Fibroblast of skin of right quadriceps (primary cell): ENCODE measurements at places on chromosomes 4 and X.

GRCh38 chrX:119228512-119229252 lies 7.4 kb upstream of the PGRMC1 start:
- peak; percentile 93 for DNase-seq

DNA sequence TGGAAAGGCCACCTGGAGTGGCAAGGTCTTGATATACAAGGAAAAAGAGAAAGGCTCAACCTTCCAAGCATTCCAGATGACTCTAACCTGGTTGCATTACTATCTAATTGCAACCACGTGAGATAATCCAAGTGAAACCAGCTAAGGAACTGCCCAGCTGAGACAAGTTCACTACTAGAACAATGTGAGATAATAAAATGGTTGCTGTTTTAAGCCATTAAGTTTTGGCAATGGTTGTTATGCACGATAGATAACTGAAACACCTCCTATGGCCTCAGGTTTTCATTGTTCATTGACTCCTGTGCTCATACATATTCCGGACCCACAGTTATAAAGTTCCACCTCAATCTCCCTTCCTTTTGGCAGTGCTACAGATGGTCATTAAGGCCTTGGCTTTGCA lies 9.2 kb upstream of the CXorf66 start:
- DNase-seq: no peak

GRCh38 chrX:68146054-68146453 lies 287.2 kb downstream of the OPHN1 start:
- DNase-seq: peak; percentile 32

GRCh38 chr4:1623400-1623799 lies 60.7 kb downstream of the FAM53A start:
- DNase-seq: no peak

DNA sequence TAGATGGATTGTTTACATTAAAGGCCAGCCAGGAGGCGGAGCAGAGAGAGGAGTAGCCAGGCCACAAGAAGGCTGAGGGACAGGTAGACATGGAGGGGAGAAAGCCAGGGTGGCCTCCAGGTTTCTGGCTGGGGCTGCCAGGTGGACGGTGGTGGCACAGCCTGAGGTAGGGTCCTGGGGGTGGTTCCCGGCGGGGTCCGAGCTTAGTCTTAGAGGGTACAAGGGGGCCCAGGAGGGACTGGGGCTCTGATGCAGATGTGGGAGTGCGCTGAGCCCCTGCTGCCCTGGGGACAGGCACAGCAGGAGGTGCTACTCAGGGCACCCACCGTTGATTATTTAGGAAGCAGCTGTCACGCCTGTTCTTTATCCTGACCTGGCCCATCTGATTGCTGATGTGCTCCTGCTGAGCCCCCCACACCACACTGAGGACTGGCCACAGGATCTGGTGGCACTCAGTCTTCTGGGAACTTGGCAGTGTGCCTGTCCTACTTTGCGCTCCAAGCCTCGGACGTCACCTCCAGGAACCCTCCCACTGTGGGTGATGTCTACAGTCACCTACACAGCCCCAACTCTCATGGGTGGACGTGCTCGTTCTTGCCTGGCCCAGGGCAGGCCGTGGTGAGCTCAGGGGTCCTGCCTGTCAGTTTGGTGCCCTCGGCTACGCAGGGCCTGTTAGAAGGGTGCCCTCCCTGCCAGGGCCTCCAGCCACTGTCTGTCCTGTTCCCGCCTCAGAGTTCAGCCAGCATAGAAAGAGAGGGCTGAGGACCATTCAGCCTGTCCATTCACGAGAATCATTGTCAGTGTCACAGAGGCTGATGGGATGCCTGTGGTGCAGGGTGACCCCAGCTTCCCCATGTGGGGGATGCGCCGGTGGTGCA lies 12.0 kb downstream of the WFS1 start:
- DNase-seq: no peak

DNA sequence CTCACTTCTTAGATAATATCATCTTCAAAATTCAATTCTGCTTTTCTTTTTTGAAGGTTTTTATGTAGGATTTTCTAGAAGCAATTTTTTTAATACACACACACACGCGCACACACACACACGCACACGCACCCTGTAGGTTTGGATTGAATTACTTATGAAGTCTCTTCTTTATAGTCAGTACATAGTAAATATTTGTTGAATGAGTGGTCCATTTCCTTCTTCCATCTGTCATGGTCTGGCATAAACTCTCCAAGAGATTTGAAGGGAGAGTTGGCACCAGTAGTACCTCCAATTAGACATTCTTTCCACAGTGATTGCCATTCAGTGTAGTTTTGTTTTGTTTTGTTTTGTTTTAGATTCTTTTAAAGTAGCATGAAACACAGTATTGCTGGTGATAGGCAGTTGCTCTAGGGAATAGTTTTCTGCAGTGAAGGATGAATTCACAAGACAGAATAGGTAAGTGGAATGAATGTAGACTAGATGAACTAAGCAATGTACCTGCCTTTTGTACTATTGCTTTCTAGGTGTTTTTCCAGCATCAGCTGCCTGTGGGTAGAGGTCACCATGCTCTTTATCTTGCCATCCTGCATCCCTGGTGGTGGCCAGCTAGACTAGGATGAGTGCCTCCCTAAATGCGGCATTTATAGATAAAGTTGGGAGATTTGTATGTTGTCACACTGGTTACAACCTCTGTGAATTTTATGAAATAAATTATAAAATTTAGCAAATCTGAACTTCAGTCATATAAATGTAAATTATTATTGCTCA lies 20.5 kb downstream of the PDLIM5 start:
- peak; percentile 78 for DNase-seq

- no peak for DNase-seq
Measured at GRCh38 chrX:13622401-13622964, 30.5 kb upstream of the TCEANC start.

- DNase-seq: no peak
Measured at GRCh38 chrX:115264009-115264408, 25.5 kb upstream of the LUZP4 start.

DNA sequence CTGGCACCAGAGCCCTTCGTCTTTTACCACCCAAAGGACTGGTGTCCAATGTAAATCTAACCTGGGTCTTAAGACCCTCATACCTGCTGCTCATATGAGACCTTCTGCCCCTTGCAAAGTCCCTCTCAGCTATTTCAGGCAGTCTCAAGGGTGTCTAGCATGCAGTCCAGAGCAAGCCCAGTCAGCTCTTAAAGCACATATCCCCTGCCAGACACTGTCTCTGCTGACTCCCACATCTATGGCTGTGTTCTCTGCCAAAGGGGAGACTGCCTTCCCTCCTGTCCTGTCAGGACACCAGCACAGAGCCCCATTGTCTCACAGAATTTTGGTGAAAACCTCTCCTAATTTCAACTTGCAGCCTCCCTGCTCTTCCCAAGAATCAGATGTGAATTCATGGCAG lies 118.5 kb downstream of the PARM1 start:
- no peak for DNase-seq

DNA sequence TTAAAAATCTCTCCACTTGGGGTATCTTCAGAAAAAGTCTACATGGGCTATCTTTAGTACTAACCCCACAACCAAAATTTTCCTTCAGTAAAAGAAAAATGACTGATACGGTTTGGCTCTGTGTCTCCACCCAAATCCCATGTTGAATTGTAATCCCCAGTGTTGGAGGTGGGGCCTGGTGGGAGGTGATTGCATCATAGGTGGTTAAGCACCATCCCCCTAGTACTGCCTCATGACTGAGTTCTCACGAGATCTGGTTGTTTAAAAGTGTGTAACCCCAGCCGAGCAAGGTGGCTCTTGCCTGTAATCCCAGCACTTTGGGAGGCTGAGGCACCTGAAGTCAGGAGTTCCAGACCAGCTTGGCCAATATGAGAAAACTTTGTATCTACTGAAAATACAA lies 66.8 kb downstream of the USP46 start:
- no peak for DNase-seq

- DNase-seq: no peak
Measured at GRCh38 chr4:81963763-81964020, 410.1 kb downstream of the HNRNPD start.

DNA sequence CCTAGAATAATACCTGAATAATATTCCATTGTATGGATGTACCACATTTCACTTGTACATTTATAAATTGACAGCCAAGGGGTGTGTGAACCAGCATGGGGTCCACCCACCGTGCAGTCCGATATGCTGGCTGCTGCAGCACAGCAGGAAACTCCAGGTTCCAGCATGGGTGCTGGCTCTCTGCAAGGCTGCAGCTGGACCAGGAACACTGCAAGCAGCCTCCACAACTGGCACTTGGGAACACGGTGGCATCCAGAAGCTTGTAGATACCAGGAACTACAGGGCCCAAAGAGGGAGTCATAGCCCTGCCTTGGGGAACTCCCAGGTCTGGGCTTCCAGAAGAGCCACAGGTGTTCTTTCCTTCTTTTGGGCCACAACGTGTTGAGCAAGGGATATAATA lies 91.2 kb downstream of the NXF2 start:
- DNase-seq: no peak

- DNase-seq: peak; percentile 78
Measured at GRCh38 chr4:101953949-101954348, 163.4 kb downstream of the BANK1 start.

DNA sequence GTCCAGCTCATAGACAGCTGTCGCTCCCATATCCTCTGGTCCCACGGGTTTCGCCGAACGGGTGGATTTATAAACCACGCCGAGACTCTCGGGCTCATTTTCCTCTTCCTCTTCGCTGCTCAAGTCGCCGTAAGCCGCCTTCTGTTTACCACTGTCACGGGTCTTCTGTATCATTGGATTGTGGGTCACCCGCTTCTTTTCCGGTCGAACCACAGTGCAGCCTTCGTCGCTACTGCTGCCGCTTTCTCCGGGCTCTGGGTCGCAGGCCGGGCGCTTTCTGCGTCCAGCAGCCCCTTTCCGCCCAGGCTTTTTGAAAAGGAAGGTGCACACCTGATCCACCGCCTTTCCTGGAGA lies 311 bp downstream of the RNF113A start:
- no peak for DNase-seq

GRCh38 chr4:93409035-93409434 lies 419.5 kb upstream of the ATOH1 start:
- DNase-seq: no peak

DNA sequence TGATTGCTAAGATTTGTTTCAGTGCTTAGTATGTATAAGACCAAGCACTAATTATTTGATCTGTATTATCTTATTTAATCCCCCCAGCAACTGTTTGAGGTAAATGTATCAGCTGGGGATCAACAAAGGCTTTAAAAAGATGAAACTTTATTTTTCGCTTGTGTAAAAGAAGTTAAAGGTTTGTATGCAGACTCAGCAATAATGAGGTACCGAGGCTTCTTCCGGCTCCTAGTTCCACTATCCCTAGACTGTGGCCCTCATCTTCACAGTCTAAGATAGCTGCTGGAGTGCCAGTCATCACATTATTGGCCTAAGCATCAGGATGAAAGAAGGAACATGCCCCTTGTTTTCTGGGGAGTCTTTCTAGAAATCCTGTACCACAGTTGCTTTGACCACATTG lies 105.6 kb upstream of the SCML1 start:
- no peak for DNase-seq

DNA sequence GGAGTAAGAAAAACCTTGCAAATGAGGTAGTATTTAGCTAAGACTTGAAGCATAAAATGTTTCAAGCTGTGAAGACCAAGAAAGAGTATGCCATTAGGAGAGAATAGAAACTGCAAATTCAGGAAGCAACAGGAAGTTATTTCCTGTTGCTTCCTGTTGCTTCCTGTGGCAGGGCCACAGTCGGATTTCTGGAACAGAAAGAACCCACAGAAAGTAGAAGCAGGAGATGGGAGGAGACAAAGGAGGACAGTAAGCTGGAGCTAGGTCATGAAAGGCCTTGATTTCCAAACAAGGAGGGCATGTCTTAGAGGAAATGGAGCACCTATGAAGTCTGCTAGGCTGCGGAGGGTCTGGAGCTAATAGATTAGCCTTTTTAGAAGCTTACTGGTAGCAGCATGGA lies 17.2 kb downstream of the ASB11 start:
- no peak for DNase-seq

DNA sequence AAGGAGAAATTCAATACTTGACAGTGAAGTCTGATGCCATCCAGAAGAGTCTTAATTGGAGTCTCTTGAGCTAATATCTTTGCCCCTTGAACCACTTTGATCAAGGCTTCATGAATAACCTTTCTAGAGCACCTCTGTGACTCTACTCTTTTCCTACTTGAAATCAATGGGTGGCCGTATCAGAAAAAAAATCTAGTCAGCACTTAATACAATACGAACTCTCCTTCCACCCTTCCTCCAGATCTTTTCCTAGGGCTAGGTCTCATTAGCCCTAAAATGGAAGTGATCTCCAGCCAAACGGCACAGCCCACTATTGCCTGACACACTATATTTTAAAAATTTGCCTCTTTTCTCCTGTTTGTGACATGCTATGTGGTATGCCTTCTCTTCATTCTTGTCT lies 129.6 kb upstream of the TLL1 start:
- no peak for DNase-seq
